ENCODE measurements at places on chromosomes 4 and X.
A peak's percentile ranks its signal among the peaks of the same experiment; 100 is the strongest.

DNA sequence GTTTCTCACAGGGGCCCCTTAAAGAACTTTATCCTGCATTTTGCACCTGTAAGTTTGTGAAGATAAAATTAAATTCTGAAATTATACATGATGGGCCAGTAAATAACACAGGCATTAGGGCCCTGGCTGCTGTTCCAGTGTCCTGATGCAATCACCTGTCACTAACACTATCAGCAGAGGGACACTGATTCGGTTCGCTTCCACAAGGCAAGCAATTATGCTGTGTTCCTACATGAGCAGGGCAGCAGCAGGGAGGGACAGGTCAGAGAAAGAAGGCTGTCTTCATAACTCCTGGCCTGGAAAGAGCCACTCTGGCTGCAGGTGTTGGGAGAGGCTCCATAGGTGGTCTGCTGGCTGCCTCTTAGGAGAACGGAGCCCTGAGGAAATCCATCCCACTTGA is 487.3 kb downstream of the MID1IP1 start:
- DNase-seq: no peak

- peak; percentile 38 for DNase-seq
Measured at GRCh38 chrX:101057093-101057714, 5.3 kb upstream of the TRMT2B start.

DNA sequence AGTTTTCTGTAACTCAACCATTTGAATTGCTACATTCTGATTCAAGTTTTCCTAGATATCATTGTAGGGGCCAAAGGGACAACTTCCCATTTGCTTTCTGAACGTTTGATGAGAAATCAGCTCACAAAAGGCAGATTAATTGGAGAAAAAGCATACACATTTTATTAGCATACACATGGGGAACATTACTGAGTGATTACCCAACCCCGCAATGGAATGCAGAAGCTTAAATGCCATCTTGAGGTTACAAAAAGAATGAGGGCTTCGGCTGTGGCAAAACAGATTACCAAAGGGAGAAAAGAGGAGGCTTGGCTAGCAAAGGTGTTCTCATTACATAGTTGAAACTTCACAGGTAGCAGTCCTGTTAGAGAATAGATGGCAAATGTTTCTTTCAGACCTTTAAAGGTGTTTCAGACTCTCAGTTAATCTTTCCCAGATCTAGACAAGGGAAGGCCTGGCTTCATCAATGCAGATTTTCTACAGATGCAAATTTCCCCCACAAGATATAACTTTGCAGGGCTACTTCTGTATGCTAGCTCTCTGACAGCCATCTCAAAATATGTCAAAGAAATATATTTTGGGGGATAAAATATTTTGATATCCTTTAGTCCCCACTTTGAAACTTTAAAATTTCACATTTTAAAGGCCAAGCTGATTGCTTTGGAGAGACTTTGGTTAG is 26.5 kb upstream of the HERC6 start:
- DNase-seq: no peak

DNA sequence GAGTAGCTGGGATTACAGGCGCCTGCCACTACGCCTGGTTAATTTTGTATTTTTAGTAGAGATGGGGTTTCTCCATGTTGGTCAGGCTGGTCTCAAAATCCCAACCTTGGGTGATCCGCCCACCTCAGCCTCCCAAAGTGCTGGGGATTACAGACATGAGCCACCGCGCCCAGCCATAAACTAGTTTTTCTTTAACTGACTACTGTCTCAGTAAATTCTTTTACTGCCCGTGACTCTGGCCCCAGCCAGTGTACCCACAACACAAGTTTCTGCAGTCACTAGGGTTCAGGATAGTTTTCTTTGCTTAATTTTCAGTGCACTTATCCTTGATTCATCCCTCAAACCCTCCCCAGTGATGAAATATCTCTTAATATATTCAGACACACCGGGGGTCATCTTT is 8.3 kb downstream of the SHROOM2 start:
- no peak for DNase-seq

GRCh38 chr4:99811117-99811516 is 5.5 kb upstream of the DAPP1 start:
- no peak for DNase-seq

Data from hematopoietic multipotent progenitor cell treated with erythropoietin and hydrocortisone succinate and interleukin-3 and kit ligand, for 6 days (in vitro differentiated cells).